Esophagus squamous epithelium (tissue), 5 donors: ENCODE measurements at places on chromosomes 6 and 20.

- no peak overlapping the region for H3K4me3 ChIP-seq
- no peaks in the 10 kb centered on the region for H3K36me3 ChIP-seq
- H3K4me1 ChIP-seq: peaks cover 5% of the 10 kb centered on the region
- DNase-seq: no peak
These were observed 505.4 kb upstream of the CITED2 start for GRCh38 chr6:139879823-139880356.

GRCh38 chr6:91743756-91744155 lies 1156.9 kb upstream of the MAP3K7 start:
- no peak overlapping the region for H3K27ac ChIP-seq
- H3K27me3 ChIP-seq: no peaks in the 10 kb centered on the region
- no peak overlapping the region for H3K4me3 ChIP-seq
- no peaks in the 10 kb centered on the region for H3K36me3 ChIP-seq
- no peak for DNase-seq

- H3K36me3 ChIP-seq: no peaks in the 10 kb centered on the region
- no peaks in the 10 kb centered on the region for H3K27me3 ChIP-seq
- H3K4me1 ChIP-seq: peaks cover 9% of the 10 kb centered on the region
These were observed 56.4 kb upstream of the PTGIS start for GRCh38 chr20:49624317-49624716.

DNA sequence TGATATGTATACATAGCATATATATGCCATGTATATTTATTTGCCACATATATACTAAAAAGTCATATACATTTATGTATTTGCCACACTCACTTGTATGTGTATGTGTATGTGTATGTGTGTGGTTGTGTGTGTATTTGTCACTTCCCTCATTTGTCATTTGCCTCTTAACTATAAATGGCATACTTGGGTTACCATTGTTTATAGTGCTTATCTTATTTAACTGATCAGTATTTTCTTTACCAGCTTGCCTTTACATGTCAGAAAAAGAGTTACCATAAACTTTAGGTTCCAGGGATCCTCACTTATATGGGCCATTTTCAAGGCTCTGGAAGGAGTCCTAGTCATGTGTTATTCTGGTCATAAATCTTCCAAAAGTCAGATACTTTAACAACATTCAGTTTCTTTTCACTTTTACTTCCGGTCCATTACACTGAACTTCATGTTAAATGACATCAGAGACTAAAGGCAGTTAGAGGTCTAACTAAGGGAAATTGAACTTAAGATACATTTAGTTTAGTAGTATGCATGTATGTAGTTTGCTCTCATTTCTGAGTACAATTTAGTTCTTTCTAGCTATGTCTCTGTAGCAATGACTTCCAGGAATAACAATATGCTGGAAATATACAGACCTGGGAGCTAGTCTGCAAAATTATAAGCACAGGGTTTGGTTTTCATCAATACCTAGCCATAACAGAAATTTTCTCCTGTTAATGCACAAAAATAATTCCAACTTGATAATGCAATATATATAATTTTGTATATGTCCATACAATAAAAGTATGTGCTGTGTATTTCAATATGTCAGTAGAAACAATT lies 33.7 kb upstream of the HIVEP1 start:
- H3K36me3 ChIP-seq: no peaks in the 10 kb centered on the region
- H3K4me1 ChIP-seq: peaks cover 18% of the 10 kb centered on the region
- no peaks in the 10 kb centered on the region for H3K27me3 ChIP-seq
- H3K4me3 ChIP-seq: no peak overlapping the region
- H3K27ac ChIP-seq: no peak overlapping the region

GRCh38 chr20:57573894-57574293 lies 13.0 kb downstream of the PCK1 start:
- H3K36me3 ChIP-seq: no peaks in the 10 kb centered on the region
- no peaks in the 10 kb centered on the region for H3K4me1 ChIP-seq
- H3K27ac ChIP-seq: no peak overlapping the region
- no peak for DNase-seq

GRCh38 chr6:150770637-150771036 lies 94.9 kb upstream of the MTHFD1L start:
- DNase-seq: no peak
- H3K36me3 ChIP-seq: no peaks in the 10 kb centered on the region
- H3K4me3 ChIP-seq: no peak overlapping the region
- H3K27ac ChIP-seq: no peak overlapping the region
- no peaks in the 10 kb centered on the region for H3K4me1 ChIP-seq

- H3K27ac ChIP-seq: no peak overlapping the region
- no peak overlapping the region for H3K4me3 ChIP-seq
- no peak for DNase-seq
- no peaks in the 10 kb centered on the region for H3K36me3 ChIP-seq
These were observed 21.9 kb downstream of the MYH7B start for GRCh38 chr20:34977365-34978091.

DNA sequence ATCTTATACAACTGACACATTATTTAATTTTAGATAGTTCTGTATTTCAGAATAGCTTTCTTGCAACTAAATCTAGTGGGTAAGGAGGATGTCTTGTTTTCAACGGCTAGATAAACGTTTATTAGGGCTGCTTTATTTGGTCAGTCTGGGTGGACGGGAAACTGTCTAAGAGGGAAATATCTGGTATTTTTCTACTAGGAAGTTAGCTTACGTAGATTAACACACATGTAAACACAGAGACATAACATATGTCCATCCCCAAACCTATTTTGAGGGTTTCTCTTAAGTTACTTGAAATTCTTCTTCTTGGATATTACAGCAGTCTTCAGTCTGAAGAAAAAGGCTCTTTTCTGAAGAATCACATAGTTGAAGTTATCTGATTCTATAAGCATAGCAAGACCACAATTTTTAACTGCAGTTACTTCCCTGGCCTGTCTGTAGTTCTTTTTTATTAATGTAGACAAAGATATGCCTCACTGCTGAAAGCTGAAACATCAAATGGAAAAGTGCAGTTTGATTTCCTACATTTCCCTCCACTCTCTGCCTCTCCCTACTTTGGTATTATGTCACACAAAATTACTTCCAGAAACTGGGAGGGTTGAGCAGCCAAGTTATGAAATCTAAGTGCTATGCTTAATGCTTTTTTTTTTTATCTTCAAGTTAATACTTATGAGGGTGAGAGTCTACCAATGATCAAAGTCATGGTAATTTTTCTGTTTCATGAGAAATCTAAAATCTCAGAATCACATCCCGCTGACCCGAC lies 37.4 kb downstream of the PLAGL1 start:
- peaks cover 4% of the 10 kb centered on the region for H3K36me3 ChIP-seq
- no peak overlapping the region for H3K4me3 ChIP-seq
- H3K27me3 ChIP-seq: no peaks in the 10 kb centered on the region
- no peak for DNase-seq
- no peak overlapping the region for H3K27ac ChIP-seq

DNA sequence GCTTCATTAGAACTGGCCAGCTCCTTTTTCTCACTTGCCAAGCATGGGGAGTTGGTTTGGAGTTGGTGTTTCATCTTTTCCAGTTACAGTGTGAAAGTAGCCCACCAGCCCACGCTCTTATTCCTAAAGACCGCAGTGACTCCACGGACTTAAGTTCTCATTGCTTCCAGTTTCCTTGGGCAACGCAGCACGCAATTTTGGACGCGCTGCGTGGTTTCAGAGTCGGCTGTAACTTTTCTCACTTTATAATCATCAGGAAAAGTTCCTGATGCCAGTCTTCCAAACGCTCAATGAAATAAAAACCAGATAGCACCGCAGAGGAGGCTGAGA lies 381 bp upstream of the PEX7 start:
- H3K27me3 ChIP-seq: no peaks in the 10 kb centered on the region
- peak overlapping the region; percentile 92 for H3K27ac ChIP-seq
- H3K4me1 ChIP-seq: peaks cover 3% of the 10 kb centered on the region
- no peak for DNase-seq

- H3K27me3 ChIP-seq: no peaks in the 10 kb centered on the region
- H3K4me3 ChIP-seq: no peak overlapping the region
- peaks cover 7% of the 10 kb centered on the region for H3K4me1 ChIP-seq
- peak overlapping the region; percentile 27 for H3K27ac ChIP-seq
- DNase-seq: no peak
- no peaks in the 10 kb centered on the region for H3K36me3 ChIP-seq
These were observed 250.1 kb downstream of the ATXN1 start for GRCh38 chr6:16511040-16511660.

- DNase-seq: no peak
- H3K4me3 ChIP-seq: no peak overlapping the region
- no peak overlapping the region for H3K27ac ChIP-seq
- H3K36me3 ChIP-seq: no peaks in the 10 kb centered on the region
These were observed 58.2 kb upstream of the IL20RA start for GRCh38 chr6:137102851-137103492.

DNA sequence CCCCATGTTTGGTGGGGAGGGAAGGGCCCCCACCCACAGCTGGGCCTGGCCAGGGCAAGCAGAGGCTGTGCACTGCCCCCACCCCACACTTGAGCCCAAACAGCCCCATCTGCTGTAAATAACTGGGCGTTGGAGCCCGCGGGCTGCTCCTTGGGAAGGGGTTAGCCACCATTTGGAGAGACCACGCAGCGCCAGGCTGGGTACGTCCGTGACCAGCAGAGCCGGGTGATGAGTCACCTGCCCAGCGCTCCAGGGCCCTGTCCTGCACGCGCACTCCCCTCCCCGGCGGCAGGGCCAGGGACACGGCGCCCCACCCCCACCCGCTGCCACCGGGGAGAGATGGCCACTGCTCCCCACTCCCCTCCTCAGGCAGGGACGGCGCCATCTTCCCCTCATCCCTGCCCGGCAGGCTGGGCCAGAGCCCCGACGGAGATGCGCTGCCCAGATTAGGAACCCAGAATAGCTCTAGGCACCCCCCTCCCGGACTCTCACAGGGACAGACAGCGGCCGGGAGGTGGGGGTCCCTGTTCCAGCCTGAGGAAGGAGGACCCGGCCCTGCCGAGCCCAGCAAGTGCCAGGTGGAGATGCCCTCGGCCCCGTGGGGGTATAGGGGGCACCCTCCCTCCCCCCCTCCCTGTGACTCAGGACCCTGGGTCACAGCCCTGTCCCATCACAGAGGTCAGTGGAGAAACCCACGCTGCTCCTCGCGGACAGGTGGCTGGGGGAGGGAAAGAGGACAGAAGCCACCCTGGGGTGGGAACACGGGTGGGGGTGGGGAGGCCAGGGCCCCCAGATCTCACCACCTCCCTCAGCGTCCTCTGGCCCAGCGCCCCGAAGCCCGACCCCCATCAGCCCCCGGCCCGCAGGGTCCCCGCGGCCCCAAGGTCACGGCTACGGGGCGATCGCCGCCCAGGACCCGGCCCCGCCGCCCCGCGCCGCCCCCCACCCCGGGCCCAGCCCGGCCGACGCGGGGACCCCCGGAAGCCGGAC lies 642 bp downstream of the EEF1A2 start:
- no peaks in the 10 kb centered on the region for H3K36me3 ChIP-seq
- peaks cover 29% of the 10 kb centered on the region for H3K4me1 ChIP-seq
- H3K27me3 ChIP-seq: peaks cover 28% of the 10 kb centered on the region
- no peak overlapping the region for H3K27ac ChIP-seq
- DNase-seq: no peak

GRCh38 chr20:40922865-40923264 lies 105.8 kb upstream of the TOP1 start:
- H3K4me3 ChIP-seq: no peak overlapping the region
- no peaks in the 10 kb centered on the region for H3K27me3 ChIP-seq
- H3K27ac ChIP-seq: no peak overlapping the region

DNA sequence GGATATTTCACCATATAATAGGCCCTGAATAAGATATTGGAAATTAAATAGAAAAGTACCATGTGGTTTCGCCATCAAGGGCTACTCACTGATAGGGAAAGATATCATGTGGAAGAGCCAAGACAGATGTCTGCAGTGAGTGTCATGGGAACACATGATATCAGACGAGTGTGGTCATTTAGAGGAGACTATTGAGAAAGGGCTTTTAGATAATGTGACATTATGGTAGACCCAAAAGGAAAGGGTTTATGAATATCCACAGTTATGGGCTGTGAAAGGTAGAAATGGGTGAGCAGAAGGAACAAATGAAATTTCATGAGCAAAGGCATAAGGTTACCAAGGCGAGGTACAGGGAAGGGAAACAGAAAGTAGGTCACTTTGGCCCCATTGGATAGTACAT lies 182.3 kb upstream of the PRSS16 start:
- DNase-seq: no peak
- no peaks in the 10 kb centered on the region for H3K36me3 ChIP-seq
- no peak overlapping the region for H3K27ac ChIP-seq

DNA sequence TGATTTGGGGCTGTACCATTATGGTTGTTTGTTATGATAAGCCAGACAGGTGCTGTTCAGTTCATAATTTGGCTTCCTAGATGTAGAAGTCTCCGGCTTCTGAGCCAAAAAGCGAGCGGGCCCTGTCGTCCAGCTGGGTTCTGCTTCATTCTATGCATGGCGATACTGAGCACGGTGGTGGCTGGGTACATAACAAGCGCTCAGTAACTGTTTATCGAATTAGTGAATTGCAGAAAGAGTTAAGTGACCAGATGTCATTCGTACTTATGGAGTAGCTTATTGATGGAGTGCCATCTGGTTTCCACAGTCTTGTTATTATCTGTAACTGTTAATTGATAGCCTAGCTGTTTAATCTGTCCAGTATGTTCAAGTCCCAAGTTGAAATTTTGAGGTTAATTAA lies 85.0 kb downstream of the DTD1 start:
- no peak for DNase-seq
- no peak overlapping the region for H3K27ac ChIP-seq
- no peaks in the 10 kb centered on the region for H3K36me3 ChIP-seq

GRCh38 chr6:72715119-72715518 lies 93.3 kb downstream of the KCNQ5 start:
- DNase-seq: no peak
- H3K4me3 ChIP-seq: no peak overlapping the region
- H3K27ac ChIP-seq: no peak overlapping the region
- no peaks in the 10 kb centered on the region for H3K36me3 ChIP-seq

- no peaks in the 10 kb centered on the region for H3K27me3 ChIP-seq
- no peaks in the 10 kb centered on the region for H3K36me3 ChIP-seq
- no peak for DNase-seq
- H3K4me1 ChIP-seq: no peaks in the 10 kb centered on the region
- no peak overlapping the region for H3K4me3 ChIP-seq
These were observed 33.9 kb upstream of the DSP start for GRCh38 chr6:7507600-7507999.

- H3K4me1 ChIP-seq: no peaks in the 10 kb centered on the region
- no peaks in the 10 kb centered on the region for H3K27me3 ChIP-seq
These were observed 27.3 kb upstream of the TCP11 start for GRCh38 chr6:35168461-35168861.

DNA sequence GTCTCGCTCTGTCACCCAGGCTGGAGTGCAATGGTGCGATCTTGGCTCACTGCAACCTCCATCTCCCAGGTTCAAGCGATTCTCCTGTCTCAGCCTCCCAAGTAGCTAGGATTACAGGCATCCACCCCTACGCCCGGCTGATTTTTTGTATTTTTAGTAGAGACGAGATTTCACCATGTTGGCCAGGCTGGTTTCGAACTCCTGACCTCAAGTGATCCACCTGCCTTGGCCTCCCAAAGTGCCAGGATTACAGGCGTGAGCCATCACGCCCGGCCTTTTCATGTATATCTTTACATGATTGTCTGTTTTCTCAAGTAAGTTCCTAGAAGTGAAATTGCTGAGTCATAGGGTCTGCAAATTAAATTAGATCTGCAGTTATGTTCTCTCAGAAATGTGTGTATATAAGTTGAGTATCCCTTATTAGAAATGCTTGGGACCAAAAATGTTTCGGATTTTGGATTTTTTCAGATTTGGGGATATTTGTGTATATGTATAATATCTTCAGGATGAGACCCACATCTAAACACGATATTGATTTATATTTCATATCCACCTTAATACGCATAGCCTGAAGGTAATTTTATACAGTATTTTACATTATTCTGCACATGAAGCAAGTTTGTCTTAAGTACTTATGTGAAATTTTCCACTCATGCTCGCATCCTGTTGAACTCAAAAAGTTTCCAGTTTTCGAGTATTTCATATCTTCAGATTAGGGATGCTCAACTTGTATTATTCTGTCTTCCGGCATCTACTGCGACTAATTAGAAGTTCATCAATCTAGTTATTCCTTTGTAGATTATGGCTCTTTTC lies 40.4 kb downstream of the TAB2 start:
- H3K27ac ChIP-seq: no peak overlapping the region
- H3K27me3 ChIP-seq: no peaks in the 10 kb centered on the region
- no peak for DNase-seq
- no peak overlapping the region for H3K4me3 ChIP-seq
